ENCODE measurements at places on chromosomes 12 and 14.

GRCh38 chr14:102779084-102779462 is 1.8 kb downstream of the TRAF3 start:
- no peak for DNase-seq

DNA sequence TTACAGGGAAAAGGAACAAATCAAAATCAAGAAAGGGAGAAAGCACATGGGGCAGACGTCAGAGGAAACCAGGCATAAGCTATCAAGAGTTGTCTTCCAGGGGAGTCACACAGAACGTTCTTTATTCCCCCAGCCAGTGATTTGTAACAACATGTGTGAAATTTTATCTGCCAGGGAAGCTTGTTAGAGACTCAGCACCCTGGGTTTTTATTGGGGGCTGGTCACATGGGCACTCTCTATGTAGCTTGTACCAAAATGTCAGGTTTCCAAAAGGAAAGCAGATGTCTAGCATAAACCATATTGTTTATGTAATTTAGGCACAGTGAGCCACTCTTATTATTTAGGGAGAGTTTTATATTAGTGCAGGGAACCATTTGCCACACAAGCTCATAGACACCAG is 440.4 kb upstream of the DCN start:
- no peak for DNase-seq

DNA sequence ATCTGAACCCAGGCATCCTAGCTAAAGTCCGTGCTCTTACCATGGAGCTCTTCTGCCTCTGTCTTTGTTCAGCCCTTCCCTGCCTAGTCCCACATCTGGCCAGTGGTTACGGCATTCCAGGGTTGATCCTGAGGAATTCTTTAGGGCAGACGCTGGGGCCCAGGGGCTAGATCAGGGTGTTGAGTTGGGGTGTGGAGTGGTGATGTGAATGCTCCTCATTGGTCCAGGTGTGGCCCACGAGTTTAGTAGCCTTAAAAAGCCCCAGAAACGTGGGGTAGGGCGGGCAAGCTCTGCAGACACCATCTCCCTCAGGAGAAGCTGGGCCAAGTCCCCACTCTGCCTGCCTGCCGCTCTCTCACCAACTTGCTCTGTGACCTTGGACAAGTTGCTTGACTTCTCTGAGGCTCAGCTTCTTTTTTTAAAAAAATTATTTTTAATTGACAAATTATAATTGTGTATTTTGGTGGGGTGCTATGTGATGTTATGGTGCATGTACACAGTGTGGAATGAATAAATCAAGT is 9.0 kb upstream of the SERPINA6 start:
- DNase-seq = no peak

DNA sequence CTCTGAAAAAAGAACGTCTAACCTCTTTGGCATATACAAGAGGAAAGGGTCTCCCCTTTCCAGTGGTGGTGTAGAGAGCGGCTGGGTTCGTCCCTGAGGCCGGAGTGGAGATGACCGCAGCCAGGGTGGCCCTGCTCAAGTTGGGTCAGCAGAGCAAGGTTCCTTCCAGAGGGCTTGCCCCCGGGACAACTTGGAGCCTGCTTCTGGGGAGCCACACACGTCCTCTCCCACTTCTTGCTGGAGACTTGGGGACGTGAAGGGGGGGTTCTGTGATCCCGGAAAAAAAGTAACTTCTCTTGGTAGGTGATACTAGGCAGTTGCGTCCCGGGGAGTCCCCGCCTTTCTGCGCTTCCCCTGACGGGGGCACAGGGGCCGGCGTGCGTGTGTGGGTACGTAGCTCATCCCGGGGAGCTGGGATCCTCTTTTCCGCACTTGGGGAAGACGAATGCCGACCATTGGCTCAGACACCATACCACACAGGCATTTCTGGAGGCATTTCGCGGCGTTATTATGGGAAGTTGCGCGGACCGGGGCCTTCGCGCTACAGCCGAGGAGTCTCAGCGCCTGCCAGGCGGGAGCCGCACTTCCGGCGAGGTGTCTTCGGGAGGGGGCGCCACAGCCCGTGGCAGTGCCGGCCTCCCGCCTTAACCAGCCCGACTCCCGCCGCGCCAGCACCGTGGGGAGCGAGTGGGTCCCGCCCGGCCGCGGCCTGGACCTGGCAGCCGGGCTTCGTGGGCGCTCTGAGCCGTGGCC is 14.8 kb upstream of the PAX9 start:
- no peak for DNase-seq

DNA sequence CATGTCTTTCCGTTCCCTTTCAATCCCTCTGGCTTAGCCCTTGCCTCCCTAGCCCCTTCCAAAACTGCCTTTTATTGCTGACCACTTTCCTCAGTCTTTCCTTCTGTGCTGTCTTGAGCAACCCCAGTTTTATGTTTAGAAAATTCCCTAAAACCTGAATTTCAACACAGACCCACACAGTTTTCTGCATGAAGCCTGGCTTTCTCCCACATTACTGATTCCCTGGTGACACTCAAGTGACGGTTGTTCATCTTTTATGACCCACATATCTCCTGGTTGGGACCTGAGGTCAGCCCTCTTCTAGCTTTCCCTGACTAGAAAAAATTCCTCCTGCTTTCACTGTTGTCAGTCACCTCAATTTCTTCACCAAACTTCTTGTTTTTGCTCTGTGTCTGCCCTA is 21.0 kb downstream of the FGD4 start:
- no peak for DNase-seq

DNA sequence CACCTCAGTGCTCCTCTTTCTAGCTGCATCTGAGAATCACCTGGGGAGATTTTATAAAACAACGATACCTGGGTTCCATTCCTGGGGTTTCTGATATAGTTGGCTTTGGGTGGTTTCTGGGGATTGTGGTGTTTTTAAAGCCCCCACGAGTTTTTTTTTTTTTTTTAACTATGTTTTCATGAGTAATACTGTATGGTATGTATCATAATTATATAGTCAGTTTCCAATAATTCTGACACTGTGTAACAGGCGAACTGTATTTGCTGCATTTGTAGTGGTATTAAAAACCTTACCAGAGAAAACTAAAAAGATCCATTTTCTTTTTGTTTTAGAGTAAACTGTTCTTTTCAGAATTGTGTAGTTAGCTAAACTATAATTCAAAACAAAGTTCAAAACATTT is 84.9 kb downstream of the SRGAP1 start:
- DNase-seq = no peak

DNA sequence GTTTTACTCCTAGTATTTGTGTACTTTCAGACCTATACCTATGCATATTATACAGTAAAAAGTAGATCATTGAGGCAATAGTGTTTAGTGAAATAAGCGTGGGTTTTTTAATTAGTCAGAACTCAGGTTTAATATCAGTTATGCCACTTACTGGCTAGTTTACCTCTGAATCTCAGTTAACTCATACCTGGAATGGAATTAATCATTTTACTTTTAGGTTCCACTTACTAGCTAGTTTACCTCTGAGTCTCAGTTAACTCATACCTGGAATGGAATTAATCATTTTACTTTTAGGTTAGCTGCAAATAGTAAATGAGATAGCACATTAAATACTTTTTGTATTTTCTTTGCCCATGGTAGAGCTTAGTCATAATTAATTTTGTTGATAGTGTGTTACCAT is 475.7 kb downstream of the CCER1 start:
- no peak for DNase-seq

- no peak for DNase-seq
Observed at GRCh38 chr14:93121030-93121834, 5.5 kb upstream of the ITPK1 start.

DNA sequence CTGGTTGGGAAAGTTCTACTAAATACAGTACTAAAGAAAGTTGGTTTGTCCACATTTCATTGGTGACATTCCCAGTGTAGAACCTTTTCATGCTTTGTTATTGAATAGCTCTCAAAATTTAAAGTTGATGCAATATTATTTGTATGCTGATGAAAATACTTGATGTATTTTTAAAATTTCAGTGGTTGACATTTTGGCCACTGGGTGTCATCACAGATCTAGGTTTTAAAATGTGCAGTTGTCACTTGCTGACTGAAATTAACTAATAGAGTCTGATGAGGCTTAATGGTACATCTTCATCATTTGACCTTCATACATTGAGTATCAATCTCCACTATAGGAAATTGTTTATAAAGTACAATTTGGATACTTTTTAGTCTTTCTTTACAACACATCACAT is 37.1 kb downstream of the CMAS start:
- DNase-seq = no peak

DNA sequence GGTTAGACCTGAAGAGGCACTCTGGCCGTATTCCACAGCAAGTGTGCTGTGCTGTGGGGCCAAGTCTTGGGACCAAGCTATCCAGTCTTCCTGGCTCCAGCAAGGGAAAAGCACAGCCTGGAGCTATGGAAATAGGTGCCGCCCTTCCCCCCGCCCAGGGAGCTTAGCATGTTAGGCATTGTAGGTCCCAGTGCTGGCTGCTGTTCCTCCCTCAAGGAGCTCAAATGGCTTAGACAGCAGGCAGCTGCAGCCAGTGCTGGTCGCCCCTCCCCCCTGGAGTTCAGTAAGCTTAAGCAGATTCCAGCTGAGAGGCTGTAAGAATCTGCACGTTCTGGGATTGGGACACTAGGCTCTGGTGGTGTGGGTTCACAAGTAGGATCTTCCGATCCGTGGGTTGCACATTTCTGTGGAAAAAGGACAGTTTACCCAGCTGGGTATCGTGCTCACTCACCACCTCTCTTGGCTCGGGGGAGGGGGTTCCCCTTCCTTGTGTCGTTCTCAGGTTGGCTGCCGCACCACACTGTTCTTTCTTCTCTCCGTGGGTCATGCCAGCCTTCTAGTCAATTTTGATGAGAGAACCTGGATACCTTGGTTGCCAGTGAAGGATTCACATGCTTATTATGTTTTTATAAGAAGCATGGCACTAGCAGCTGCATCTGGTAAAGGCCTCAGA is 127.3 kb downstream of the CNTN1 start:
- DNase-seq = no peak

DNA sequence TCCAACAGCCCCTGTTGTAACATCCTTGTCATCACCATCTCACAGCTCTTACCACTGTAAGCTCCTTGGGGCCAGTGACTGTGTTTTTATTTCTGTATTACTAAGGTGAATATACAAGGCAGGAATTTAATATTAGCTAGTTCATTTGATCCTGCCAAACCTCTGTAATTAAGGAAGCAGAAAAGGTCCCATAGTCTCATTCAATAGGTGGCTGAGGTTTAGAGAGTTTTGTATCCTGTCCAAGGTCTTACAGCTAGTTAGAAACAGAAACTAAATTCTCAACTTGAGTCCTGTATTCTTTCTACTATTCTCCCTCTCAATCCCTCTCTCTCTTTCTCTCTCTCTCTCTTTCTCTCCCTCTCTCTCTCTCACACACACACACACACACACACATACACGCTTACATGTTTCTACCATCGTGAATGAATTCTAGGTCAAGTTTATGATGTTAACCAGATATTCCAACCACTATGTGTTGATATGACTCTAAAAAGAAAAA is 543 bp upstream of the GLIPR1 start:
- DNase-seq = no peak

DNA sequence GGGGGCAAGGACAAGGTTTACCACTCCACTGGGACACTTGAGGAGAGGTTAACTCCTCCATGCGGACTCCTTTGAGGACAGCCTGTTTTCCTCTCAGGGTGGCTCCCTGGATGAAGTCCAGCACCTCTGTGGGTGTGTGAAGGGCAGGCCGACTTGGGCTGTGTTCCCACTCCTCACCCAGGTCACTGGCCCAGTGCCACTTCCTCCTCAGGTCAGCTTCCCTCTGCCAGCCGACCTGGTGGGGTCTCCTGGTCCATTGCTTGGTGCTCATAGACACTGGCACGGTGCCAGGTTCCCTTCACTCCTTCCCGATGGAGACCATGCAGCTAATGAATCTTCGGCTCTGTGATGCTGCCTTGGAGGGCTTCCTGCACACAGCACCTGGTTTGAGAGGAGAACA is 146.4 kb upstream of the RTL1 start:
- no peak for DNase-seq

DNA sequence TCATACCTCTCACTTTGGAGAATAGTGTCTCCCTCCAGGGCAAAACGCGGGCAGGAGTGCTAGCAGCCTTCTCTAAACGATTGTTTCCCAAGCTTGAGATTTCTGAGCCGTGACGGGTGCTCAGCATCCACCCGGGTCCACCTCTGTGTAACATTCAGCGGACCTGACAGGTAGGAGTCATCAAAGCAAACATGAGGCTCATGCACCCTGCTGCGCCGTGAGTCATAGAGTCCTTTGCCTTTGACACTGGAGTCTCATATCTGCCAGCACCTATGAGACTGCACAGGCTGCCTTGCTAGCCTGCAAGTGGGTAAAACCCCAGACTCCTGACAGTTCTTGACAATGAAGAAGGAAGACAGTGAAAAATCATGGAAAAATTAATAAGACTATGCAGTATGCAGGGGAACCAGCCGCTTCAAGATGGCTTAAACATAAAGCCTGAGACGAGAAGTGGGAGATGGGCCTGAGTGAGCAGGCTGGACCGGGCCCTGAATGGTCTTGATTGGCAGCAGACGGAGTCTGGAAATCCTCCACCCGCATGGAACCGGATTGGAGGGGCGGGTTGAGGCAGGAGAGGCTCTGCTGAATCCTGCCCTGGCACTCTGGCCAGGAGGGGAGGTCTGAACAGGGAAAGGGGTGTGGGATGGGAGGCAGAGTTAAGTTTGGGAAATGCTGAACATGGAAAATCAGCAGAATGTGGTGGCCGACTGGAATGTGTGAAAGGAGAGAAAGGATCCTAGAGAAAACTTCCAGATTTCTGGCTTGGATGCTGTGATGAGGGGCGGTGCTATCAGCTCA is 54.2 kb downstream of the LGMN start:
- DNase-seq = no peak
